ENCODE measurements at places on chromosomes 4 and X. TPM values are rescaled to one million over a fixed set of nuclear protein-coding genes. Genes with fewer than 3 reads are reported as not detected.

COX7B2 gene
- 86.5 TPM for total RNA-seq

EGFL6 gene
- total RNA-seq: not detected

PAK3 gene
- total RNA-seq: not detected

UGT2B10 gene
- not detected for total RNA-seq

GRCh38 chrX:126141014-126141413 is 25.1 kb downstream of the DCAF12L2 start:
- no peak for DNase-seq

- DNase-seq: no peak
These were observed 60.0 kb downstream of the ATP8A1 start for GRCh38 chr4:42596918-42597317.

DNA sequence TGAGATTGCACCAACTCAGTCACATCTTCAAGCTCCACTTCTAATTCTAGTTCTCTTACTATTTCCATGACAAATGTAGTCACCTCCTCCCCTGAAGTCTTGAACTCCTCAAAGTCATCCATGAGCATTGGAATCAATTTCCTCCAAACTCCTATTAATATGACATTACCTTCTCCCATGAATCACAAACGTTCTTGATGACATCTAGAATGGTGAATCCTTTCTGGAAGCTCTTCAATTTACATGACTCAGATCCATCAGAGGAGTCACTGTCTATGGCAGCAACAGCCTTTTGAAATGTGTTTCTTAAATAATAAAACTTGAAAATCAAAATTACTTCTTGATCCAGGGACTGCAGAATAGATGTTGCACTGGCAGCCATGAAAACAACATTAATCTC is 34.5 kb downstream of the GALNTL6 start:
- DNase-seq: no peak

- no peak for DNase-seq
These were observed 238.1 kb downstream of the SLITRK2 start for GRCh38 chrX:146055733-146056132.

- no peak for DNase-seq
These were observed 8.8 kb upstream of the BEX3 start for GRCh38 chrX:103367502-103367901.
